ENCODE measurements at places on chromosomes 12 and 14.

- no peak for DNase-seq
Observed at GRCh38 chr12:76568130-76568529, 8.6 kb upstream of the OSBPL8 start.

DNA sequence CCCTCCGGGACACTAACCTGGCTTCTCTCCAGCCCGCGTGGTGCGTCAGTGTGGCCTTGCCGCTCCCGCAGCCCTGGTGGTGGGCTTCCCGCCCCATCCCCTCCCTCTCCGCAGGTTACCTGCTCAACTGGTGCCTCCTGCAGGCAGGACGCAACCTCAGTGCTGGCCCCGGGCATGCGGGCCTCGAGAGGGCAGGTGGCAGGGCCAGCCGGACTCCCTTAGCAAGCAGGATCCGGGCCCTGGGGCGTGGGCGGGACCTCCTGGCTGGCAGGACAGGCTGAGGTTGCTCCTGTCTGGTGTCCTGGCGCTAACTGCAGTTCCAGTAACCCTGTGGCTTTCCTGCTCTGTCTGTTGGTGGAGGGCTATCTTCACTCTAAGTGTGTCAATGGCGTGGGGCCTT is 8.6 kb upstream of the ADSS1 start:
- no peak for DNase-seq

GRCh38 chr12:96452261-96452922 is 37.0 kb upstream of the CFAP54 start:
- DNase-seq: no peak

DNA sequence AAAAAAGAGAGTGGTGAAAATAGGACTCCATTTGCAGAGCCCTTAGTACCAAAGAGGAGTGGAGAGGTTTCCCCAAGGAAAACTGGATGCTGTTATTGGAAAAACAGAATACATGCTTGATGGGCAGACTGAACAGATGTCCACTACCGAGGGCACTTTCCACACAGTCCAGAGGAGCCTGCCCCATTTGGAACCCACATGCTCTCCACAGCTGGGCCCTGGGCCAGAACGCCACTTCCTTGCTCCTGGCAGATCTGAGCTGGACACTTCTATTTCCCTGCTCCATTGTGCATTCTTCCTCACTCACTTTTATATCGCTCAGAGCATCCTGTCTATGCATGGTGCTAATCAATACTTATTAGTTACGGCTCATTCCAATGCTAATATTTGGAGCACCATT is 249.9 kb downstream of the SLC15A4 start:
- DNase-seq: no peak

GRCh38 chr14:54175298-54175942 is 218.8 kb upstream of the BMP4 start:
- DNase-seq: peak; percentile 16

DNA sequence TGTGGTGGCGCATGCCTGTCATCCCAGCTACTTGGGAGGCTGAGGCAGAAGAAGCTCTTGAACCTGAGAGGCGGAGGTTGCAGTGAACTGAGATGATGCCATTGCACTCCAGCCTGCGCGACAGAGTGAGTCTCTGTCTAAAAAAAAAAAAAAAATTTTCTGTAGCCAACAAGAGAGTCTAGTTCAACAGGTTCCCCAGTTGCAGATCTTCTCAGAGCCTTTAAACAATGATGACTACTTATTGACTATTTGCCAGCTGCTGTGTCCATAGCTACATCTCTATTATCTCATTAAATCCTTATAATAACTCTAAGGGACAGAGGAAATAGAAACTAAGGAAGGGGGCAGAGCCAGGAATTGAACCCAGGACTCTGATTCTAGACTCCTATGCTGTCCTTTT is 15.2 kb upstream of the MYL2 start:
- no peak for DNase-seq

DNA sequence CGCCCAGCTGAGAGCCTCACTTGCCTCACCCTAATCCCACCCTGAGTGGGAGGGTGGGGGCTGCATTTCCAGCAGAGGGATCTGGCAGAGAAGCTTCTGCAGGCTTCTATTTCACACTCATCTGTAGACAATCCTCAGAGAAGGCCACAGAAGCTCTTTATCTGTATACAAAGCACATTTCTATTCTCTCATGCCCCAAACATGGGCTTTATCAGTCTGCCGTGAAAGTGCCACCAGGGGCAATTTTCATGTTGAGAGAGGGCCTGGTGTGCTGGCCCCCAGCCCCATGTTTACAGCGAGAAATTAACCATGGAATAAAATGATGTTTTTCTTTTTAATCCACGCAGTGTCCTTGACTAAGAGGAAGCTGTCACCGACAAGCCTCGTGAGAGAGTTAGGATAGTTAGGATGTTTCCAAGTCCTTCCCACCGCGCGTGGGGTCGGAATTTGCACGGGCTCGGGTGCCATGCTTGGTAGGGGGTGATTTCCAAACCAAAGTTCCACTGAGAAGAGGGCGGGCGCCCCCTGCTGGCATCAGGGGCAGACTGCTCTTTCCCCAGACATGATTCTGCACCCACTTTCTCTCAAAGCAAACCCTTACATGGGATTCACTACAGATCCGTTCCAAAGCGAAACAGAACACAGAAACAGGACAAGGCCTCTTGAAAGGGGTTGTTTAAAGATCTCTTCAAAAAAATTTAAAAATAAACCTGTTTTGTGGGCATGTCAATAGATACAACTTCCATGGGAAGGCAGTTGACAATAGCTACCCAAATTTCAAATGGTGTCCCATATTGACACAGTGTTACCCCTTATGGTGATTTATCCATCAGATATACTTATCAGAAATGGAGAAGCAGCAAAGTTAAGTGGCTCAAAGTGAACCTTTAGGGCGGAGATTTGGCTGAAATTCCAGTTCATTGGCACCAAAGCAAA is 19.4 kb downstream of the BDKRB1 start:
- peak; percentile 49 for DNase-seq

- no peak for DNase-seq
Observed at GRCh38 chr14:88210426-88210825, 112.6 kb downstream of the KCNK10 start.

Data from stimulated activated CD8-positive, alpha-beta memory T cell treated with anti-CD3 and anti-CD28 coated beads, Interleukin-15, amount 100 ng/mL, for 1 hour (primary cell).